ENCODE measurements at places on chromosomes 16 and 17. TPM values are rescaled to one million over a fixed set of nuclear protein-coding genes. Genes with fewer than 3 reads are reported as not detected.

DNA sequence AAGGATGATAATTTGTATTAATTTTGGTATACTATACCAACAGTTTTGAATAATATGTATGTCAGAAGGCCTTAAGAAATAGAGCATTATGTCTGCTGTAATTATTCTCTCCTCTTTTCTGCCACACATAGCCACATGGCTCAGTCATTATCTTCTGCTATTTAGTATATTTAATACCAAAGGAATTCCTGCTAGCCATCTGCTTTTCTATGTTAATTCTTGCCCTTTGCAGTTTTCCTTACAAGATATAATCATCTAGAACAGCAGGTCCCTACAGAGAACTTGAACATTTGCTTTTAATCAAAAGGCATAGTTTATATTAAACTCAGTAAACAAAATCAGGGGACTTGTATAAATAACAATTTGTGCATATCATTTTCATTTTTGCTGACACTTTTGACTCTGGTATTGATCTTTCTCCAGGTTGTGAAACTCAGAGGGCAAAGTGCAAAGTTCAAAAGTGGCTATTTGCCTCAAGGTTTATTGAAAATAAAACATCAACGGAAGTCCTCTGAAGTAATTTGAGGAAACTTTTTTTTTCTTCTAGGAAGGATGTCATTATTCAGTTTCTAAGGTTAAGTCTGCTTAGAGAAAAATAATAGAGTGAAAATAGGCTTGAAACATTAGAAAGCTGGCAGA lies 702.0 kb downstream of the KCNJ2 start:
- no peaks in the 10 kb centered on the region for H3K27me3 ChIP-seq
- no peaks in the 10 kb centered on the region for H3K36me3 ChIP-seq
- no peak overlapping the region for H3K4me3 ChIP-seq
- no peak for DNase-seq
- H3K27ac ChIP-seq, result no peak overlapping the region

DNA sequence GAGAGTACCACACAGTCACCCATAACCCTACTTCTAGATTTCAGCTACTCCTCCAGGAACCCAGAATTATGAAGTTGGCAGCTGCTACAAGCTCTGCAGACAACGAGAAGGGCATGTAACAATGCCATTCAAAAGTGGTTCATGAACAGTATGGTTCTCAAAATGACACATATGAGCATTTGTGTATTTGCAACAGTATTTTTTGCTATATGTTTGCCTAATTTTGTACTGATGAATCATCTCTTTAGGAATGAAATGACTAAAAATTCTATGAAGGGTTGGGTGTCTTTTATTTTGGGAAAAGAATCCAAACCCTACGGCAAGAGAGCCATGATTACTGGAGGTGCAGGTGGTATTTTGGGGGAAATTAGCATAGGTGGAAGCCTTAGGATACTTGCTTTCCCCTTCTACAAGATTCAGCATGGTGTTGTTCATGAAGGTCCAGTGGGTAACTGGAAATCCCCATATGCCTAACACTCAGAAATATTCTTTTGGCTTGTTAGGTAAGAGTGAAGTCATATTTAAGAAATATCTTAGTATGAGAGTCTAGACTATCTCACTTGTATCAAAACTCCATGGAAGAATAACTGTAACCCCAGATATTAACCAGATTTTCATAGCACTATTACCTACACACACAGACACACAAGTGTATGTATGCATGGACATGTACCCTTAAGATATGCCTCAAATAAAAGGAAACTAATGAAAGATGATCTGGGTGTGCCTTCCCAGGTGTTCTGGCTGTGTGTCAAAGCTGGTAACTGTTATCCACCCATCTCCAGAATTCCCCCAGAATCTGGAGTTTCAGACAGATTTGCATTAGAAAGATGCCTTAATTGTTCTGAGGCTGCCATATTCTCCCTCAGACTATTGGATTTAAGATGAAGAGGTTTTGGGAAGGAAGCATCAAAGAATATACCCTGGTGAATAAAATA lies 688.2 kb upstream of the SOX9 start:
- H3K36me3 ChIP-seq, result no peaks in the 10 kb centered on the region
- no peaks in the 10 kb centered on the region for H3K4me1 ChIP-seq
- H3K27ac ChIP-seq, result no peak overlapping the region
- H3K4me3 ChIP-seq, result no peak overlapping the region
- no peaks in the 10 kb centered on the region for H3K27me3 ChIP-seq

Gene NR1D1
- 7.9 TPM for total RNA-seq

Gene KRT13
- not detected for total RNA-seq

Gene MEOX1
- total RNA-seq, result 0.50 TPM

DNA sequence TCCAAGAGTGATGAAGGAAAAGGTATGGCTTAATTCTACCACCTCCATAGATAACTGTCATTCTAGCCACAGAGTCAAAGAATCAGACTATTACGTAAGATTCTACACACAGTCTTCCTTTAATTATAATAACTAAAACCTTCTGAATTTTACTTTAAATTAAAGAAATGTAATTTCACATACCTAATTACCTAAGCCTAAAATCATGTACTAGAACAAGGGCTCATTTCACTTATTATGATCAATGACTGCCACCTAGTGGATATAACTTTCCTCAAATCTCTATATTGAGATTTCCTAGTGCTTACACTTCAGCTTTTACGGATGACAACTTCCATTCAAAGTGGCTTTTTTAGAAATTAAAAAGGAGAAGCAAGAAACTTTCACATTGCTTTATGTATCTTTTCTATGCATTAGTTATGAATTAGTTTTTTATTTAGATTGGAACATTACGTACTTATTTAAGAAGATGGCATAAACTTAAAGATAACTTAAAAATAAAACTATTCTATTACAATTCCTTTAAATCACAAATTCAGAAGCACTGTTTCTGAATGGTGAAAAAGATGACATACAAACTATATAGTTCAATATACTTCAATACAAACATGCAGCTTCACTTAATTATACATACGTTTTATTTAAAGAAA lies 18.2 kb upstream of the ABCA10 start:
- no peak overlapping the region for H3K27ac ChIP-seq
- DNase-seq, result no peak
- H3K36me3 ChIP-seq, result peaks cover 2% of the 10 kb centered on the region
- H3K4me1 ChIP-seq, result no peaks in the 10 kb centered on the region

- peaks cover 3% of the 10 kb centered on the region for H3K4me1 ChIP-seq
- H3K4me3 ChIP-seq, result no peak overlapping the region
Measured at GRCh38 chr16:47079860-47080259, 63.9 kb downstream of the NETO2 start.

Gene TNS4
- 13.1 TPM for total RNA-seq

- H3K27ac ChIP-seq, result peak within 1 kb of the TSS; percentile 99
- H3K36me3 ChIP-seq, result peaks cover 13% of the 10 kb centered on the region
- no peaks in the 10 kb centered on the region for H3K27me3 ChIP-seq
- peaks cover 64% of the 10 kb centered on the region for H3K4me1 ChIP-seq
- peak; percentile 93 for DNase-seq
Measured at GRCh38 chr17:48429638-48430586, at the start of gene SKAP1. Gene SKAP1, minus strand, starts transcription at chr17:48430214.

DNA sequence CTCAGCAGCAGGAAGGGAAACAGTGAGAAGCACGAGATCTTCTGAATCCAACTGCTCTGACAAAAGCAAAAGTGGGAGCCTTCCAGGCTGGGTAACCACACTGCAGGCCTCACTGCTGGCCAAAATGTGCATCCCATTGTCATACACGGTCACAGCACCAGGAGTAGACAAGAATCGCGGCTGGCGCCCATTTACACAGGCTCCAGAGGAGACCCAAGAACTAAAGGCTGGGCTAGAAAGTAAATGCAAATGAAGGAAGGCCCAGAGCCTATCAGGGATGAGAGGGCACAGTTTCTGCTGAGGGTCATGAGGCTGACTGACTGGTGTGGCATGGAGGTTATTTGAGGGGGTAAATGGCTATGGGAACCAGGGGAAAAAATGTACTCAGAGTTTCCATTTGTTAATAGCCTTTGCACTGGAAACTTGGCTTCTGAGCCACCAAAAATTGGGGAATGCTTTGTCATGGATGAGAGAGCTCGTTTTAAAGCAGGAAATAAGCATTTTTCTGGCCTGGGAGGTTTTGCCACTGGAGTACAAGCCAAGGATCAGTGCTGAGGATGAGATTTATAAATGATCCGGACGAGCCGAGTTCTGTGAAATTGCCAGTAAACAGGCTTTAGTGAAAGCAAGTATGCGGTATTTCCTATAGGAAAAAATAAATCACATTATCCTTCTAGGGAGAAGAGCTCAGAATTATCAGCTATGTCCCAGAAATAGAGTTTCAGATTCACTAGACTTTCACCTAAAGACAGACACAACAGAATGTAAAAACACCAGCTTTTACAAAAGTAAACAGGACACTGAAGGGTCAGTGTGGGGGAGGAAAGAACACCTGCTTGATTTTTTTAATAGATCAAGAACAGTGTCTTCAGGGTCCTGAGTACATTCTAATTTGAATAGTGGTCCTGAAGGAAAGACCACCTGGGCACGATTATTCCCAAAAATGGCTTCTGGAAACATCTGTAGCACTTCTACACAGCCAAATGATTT lies 66.9 kb upstream of the GSG1L start:
- H3K4me3 ChIP-seq, result no peak overlapping the region
- H3K4me1 ChIP-seq, result peaks cover 9% of the 10 kb centered on the region
- H3K27me3 ChIP-seq, result no peaks in the 10 kb centered on the region
- no peak for DNase-seq
- H3K36me3 ChIP-seq, result peaks cover 73% of the 10 kb centered on the region

Gene RNF157
- 35.0 TPM for total RNA-seq

DNA sequence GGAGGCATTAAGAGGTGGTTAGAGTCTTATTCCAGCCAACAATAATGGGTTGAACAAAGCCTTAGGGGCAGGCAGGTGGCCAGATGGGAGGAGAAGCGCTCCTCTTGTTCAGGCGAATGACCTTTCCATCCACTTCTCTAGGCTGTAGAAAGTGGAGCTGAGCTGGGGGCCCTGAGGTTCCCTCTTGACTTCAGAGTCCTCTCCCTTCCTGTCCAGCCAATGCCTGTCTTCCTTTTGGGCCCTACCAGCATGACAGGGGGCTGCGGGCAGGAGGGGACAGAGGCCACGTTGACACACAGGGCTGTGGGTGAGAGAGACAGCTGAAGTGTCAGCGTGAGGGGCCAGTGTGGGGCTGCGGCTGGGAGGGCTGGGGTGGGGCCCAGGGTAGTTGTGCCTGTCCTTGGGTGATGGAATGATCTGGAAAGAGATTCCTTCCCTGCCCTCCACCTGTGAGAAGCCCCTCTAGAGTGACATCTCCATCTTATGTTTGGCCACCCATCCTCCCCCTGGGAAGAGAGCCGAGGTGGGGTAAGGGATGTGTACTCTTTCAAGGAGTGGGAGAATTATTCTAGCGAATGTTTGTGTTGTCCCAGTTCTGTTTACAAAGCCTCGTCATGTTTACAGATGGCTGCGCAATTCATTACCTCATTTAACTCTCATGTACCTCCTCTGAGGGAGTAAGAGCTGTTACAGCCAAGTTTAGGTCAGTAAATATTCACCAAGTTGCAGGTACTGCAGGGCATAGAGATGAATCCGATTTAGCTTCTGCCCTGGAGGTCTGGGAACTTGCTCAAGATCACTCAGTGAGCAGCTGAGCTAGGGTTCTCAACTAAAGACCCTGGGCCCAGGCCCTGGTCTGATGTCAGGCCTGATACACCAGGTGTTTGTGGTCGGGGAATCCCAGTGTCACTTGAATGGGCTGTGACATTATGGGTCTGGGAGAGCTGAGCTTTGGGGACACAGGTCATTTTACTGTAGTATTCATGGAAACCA lies 3.3 kb downstream of the ERBB2 start:
- H3K27ac ChIP-seq, result no peak overlapping the region
- DNase-seq, result no peak
- no peaks in the 10 kb centered on the region for H3K36me3 ChIP-seq

Gene JPT2
- 120 TPM for total RNA-seq

- H3K4me1 ChIP-seq, result peaks cover 90% of the 10 kb centered on the region
- peaks cover 1% of the 10 kb centered on the region for H3K27me3 ChIP-seq
- H3K36me3 ChIP-seq, result peaks cover 8% of the 10 kb centered on the region
- no peak for DNase-seq
- H3K27ac ChIP-seq, result peak overlapping the region; percentile 95
- H3K4me3 ChIP-seq, result peak overlapping the region; percentile 61
Measured at GRCh38 chr17:27475981-27476895, 20.0 kb downstream of the KSR1 start.

GRCh38 chr17:1724351-1724868 lies at the start of gene WDR81:
Gene WDR81, plus strand, starts transcription at chr17:1724704. Its CDS starts 256 bp downstream, at chr17:1724960.
- no peaks in the 10 kb centered on the region for H3K27me3 ChIP-seq
- H3K4me1 ChIP-seq, result peaks cover 26% of the 10 kb centered on the region
- peak within 1 kb of the TSS; percentile 82 for H3K4me3 ChIP-seq
- DNase-seq, result peak; percentile 96
- peak within 1 kb of the TSS; percentile 83 for H3K27ac ChIP-seq

Gene ITGAD
- not detected for total RNA-seq

GRCh38 chr16:84514295-84514873 lies 9.9 kb upstream of the MEAK7 start:
- H3K4me1 ChIP-seq, result peaks cover 68% of the 10 kb centered on the region
- H3K27ac ChIP-seq, result peak overlapping the region; percentile 97
- H3K27me3 ChIP-seq, result no peaks in the 10 kb centered on the region
- DNase-seq, result no peak
- peak overlapping the region; percentile 74 for H3K4me3 ChIP-seq

Gene PITPNM3
- 0.66 TPM for total RNA-seq

DNA sequence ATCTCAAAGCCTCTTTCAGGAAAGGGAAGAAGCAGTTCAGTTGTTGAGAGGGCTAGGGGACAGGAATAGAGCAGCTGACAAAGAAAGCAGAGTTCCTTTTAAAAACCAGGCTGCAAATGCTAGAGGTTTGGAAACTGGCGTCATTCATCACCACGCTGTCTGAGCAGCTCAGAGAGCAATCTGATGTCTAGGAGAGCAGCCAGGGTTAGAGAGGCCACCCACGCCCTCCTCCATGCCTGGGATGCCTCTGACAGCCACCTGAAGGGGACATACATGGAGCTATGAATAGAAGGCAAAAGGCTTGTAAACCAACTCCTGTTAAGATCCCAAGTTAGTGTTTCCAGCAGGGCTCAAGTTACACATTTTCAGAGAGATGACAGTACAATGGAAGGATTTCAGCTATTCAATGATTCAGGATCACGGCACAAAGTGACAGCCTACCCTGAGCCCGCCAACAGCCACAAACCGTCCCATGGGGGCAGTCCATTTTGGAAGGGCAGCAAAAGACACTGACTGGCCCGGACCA lies 12.4 kb downstream of the RAB5C start:
- H3K36me3 ChIP-seq, result peaks cover 29% of the 10 kb centered on the region
- H3K27ac ChIP-seq, result no peak overlapping the region
- no peak for DNase-seq
- no peaks in the 10 kb centered on the region for H3K27me3 ChIP-seq

Gene KCNG4
- total RNA-seq, result not detected

DNA sequence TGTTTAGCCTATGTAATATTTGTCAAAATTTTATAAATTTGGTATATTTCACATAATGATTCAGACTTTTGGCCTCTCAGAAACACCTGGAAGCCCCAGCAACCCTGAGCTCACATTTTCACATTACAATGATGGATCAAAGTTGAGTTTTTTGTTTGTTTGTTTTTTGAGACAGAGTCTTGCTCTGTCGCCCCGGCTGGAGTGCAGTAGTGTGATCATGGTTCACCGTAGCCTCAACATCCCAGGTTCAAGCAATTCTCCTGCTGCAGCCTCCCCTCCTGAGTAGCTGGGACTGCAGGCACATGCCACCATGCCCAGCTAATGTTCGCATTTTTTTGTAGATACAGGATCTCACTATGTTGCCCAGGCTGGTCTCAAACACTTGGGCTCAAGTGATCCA lies 10.6 kb upstream of the VAT1L start:
- H3K27me3 ChIP-seq, result no peaks in the 10 kb centered on the region
- no peak for DNase-seq
- H3K36me3 ChIP-seq, result no peaks in the 10 kb centered on the region
- H3K4me3 ChIP-seq, result no peak overlapping the region

GRCh38 chr17:34246446-34246845 lies 8.6 kb upstream of the CCL2 start:
- H3K4me3 ChIP-seq, result no peak overlapping the region
- H3K36me3 ChIP-seq, result no peaks in the 10 kb centered on the region
- no peak for DNase-seq
- peaks cover 5% of the 10 kb centered on the region for H3K27me3 ChIP-seq
- no peak overlapping the region for H3K27ac ChIP-seq

Gene CDC6
- total RNA-seq, result 142 TPM

Gene ABCC12
- total RNA-seq, result not detected
